DMS79 (cell line): ENCODE measurements at places on chromosomes 5 and 9.
A peak's percentile ranks its signal among the peaks of the same experiment; 100 is the strongest.

GRCh38 chr5:5278815-5279381 lies 138.8 kb downstream of the ADAMTS16 start:
- DNase-seq: no peak

DNA sequence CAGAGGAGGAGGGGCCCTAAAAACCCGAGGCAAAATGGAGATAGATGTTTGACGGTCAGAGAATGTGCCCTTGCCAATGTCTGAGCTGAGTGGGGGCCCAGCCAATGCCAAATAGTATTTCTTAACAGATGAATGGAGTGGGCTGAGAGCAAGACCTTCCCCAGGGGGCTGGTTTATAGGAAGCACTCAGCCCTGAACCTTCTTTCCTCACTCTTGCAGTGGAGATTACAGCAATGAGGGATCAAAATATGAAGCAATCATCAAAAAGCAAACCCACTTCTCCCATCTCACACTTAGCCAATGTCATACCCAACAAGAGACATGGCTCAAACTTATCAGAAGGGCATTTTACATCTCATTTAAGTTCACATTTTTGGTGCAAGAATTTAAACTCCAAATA lies 350.3 kb downstream of the GADD45G start:
- no peak for DNase-seq

DNA sequence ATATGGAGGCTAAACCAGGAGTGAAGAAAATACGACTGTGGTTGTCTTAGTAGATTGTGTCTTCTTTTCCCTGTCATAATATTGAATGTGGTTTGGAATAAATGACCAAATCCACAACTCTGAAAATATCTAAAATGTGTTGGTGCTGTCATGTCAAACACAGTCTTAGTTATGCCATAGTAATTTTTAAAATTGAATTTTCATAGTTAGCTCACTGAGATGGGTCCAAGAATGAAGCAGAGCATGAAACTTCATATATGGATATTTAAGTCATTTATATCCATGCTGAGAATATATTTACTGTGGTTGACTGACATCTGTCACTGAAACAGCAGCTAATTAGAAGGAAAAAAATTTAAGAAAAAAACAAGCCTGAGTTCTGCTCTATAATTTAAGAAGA lies 260.4 kb upstream of the ATP10B start:
- no peak for DNase-seq

GRCh38 chr5:141637767-141638419 lies 1.1 kb downstream of the RELL2 start:
- DNase-seq: no peak

- no peak for DNase-seq
These were observed 12.5 kb downstream of the NREP start for GRCh38 chr5:111744455-111744854.

GRCh38 chr9:19232823-19233194 lies 2.3 kb downstream of the DENND4C start:
- DNase-seq: peak; percentile 80

DNA sequence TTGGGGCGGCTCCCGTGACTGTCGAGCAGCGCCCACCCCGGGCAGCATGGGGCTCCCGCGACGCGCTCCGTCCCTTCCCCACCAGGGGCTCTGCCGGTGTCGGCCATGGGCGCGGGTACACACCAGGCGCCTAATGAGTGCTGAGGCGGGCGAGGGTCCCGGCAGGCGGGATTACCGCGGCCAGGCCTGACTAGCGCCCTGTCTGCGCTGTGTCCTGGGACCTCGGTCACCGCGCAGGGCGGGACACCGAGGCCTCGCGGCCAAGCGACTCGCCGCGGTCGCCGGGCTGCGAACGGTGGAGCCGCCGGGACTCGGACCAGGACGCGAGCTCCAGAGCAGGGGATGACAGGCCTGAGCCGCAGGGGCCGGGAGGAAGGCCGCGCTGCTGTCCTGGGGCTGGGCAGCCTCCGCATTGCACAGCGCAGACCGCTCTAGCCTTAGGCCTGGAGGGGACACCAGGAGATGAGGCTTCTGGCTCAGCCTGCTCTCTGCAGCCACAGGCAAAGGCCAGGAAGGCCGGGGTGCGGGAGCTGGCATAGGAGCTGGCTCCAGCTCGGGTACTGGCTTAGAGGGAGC lies 14.1 kb downstream of the LCN10 start:
- DNase-seq: no peak

DNA sequence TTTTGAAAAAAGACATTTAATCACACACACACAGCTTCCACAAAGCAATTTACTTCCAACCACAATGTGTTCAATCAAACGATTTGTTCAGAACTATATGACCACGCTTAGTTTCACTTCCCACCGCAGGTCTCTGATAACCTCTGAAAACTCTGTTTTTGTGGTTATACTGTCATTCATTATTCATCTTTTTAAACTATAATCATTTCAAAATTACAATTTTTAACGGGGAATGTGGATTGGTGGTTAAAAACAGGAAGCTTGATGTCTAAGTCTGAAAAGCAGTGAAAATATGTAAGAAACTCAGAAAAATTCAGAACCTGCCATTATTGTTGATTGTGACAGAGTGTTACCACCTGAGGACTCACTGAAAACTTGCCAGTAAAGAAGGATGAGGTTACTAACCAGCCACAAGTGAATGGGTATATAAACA lies 12.7 kb upstream of the TMEM174 start:
- DNase-seq: no peak

DNA sequence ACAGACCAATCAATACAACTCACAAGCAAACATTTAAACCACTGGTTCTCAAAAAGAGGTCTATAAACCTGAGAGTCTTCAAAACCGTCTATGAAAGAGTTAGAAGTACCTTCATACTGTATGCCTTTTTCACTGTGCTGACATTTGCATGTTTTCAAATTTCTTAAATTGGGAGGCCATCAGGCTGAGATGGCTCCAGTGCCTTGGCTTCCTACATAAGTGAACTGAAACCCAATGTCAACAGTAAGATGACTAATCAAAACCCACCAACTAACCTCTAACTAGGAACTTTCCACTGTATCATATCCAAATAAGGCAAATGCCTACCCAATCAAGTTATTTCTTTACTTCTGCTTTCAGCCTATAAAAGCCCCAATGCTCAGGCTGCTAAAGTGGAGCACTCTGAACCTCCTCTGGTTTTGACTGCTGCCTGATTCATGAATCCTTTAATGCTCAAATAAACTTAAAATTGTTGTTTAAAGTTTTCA lies 35.1 kb downstream of the FAM13B start:
- DNase-seq: no peak

- peak; percentile 42 for DNase-seq
These were observed 26.2 kb downstream of the TRIM32 start for GRCh38 chr9:116713271-116713670.

DNA sequence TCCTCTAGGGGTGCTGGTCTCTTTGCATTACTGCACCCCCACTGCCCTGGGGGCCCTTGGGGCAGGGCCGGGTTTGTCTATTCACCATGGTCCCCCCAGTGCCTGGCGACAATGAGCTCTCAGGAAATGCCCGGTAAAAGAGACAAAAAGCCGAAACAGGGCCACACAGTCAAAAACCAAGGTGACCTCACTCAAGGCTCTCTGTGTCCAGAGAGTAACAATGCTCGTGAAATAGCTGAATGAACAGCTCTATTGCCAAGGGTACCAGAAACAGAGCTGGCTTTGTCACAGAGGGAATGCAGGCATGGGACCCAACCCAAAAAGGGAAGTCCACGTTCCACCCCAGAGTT lies 16.0 kb downstream of the SH3PXD2B start:
- DNase-seq: no peak

DNA sequence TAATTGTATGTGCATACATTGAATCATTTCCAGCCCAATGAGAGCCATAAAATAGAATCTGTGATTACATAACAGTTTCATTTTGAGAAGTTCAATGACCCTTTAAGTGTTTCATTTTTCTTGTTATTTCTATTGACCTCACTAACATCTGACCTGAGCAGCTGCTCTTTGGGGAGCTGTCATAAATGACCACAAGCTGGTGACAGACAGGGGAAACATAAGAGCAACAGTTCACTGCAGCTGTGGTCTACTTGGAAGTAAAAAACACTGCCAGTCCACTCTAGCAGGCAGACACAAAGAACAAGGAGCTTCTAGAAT lies 265.4 kb downstream of the DTWD2 start:
- no peak for DNase-seq

GRCh38 chr5:99019812-99020697 lies 91.2 kb upstream of the CHD1 start:
- no peak for DNase-seq

- DNase-seq: no peak
These were observed 2.8 kb upstream of the GPR150 start for GRCh38 chr5:95617057-95617456.

GRCh38 chr5:51452562-51452961 lies 69.3 kb downstream of the ISL1 start:
- DNase-seq: no peak

GRCh38 chr5:141877356-141878185 lies 639 bp downstream of the PCDH1 start:
- DNase-seq: no peak

DNA sequence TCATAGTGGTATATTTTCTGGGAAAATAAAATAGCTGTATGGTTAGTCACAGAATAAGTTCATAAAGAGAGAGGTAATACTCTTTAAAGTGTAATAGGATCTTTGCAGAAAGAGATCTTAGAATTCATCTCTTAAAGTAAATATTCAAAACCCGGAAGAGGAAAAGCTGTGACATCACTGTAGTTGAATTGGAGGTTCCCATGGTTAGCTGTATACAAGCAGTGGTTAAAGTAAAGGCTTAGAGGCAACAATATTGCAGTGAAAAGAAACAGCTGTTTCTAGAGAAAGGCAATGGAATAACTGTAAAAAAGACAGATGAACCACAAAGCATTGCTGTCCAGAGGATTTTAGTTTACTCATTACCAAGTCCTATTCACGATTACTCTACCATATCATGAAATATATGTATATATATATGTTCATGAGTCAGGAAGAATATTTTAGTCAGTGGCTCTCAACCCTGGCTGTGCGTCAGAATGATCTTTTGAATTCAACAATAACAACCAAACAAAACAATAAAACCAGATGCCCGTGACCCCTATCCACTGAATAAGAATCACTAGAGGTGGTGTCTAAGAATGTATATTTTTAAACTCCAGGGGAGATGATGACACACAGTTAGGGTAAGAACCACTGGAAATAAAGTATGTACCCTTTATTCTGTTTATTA lies 4.7 kb downstream of the ERCC6L2 start:
- no peak for DNase-seq

GRCh38 chr5:134551901-134552300 lies 26.4 kb downstream of the JADE2 start:
- no peak for DNase-seq

- DNase-seq: no peak
These were observed 1.0 kb upstream of the MCC start for GRCh38 chr5:113489299-113489698.

DNA sequence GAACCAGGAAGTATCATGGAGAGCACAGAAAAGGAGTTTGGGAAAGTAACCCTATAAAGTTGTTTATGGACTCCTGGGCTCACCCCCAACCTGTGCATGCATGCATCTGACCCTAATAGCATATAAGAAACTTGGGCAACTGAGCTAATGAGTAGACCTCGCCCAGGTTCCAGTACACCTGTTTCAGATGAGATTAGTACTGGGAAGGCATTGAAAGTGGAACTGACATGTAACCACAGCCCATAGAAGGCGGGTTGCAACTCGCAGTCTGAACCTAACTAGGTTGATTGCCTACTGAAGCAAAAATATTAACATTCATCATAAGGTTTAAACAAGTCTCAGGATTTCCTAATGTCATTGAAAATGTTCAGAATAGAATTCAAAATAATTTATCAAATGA lies 87.0 kb downstream of the WNK2 start:
- DNase-seq: no peak

DNA sequence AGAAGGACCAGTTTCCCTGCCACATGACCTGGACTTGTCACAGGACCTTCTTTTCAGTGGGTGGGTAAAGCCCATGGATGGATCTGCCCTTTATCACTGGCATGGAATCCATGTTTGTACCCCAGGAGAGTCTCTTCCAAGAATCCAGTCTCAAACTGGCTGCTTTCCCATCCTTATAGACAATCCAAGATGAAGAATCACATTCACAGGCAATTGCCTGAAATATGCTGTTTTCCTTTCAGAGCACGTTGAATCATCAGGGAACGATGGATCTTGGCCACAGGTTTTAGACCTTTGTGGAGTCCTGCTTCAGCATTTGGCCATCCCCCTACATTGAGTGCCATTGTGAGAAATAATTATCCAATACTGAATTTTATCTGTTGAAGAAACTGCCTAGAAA lies 319.8 kb downstream of the ASTN2 start:
- DNase-seq: no peak

DNA sequence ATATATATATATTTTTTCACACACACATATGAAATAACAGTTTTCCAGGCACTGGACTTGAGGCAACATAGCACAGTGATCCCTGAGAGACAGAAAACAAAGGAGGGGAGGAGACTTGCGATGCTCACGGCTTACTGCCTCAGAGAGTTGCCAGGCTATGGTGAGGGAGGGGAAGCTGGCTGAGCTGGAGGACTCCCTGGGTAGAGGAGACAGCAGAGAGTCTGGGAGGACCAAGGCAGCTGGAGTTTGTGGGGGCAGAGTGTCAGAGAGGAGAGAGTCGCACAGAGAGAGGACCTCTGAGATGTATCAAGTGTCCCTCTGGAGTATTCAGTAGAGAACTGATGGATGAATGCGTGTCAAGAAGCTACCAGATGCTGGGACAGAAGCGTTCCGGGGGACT lies 23.1 kb upstream of the QSOX2 start:
- DNase-seq: no peak

DNA sequence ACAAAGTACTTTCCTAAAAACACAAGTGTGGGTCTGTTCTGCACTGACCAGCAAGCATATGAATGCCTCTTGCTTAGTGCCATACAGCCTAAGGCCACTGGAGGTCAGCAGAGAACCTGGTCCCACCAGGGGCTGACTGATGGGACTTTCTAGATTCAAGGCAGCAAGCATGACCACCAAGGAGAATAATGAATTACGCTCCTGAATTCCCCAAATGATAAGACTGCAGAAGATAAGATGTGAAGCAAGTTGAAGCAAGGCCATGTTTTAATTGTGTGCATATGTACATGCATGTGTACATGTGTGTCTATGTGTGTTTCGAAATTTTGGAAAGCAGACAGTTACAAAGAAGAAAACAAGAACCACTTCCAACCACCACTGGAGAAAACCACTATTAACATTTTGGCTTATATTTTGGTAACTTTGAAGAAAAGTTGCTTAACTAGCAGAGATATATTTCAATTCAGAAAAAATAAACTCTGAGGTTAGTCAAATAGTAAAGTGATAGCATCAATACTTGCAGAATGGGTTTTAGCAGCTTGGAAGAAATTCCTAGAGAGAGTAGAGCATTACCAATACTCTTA lies 70.5 kb downstream of the ERP44 start:
- DNase-seq: no peak

- no peak for DNase-seq
These were observed 6.2 kb downstream of the FER start for GRCh38 chr5:108753877-108754276.
